Stimulated activated CD4-positive, alpha-beta T cell treated with anti-CD3 and anti-CD28 coated beads, Interleukin-4, amount 100 ng/mL, for 24 hours (primary cell): ENCODE measurements at places on chromosomes 6 and 20.
A peak's percentile ranks its signal among the peaks of the same experiment; 100 is the strongest.

DNA sequence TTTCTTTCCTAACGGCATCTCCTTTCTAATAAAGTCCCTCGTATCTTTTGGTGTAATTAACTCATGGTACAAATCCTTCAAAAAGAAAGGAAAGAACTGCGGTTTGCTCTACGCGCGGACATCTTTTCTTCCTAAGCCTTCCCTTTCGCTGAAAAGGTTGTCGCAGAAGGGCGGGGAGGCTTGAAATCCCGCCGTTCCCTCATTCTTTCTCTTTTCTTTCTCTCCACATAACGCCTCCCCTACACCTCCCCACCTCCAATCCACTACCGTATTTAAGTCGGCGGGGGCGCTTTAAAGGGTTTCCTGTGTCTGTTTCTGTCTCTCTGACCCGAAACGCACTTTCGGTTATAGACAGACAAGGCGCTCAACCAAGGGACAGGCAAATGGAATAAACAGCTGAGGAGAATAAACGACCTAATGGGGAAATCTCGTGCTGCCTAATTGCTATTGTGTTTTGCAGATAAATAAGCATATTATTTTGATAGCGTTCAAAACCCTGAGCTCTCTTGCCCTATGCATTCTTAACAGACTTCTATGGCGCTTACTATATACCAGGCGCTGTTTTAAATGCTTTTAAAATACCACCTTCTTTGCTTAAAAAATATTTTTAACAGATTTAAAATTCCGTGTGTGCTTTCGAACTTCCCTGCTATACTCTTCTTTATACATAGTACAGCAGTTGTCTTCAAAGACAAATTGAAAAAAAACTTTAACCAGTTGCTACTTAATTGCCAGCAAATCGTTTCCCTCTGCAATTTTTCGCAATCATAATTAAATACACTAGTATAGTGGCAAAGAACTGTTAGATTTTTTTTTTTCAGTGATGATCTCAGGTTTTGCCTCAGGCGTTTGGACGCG is 2.5 kb upstream of the HEY2 start:
- DNase-seq: peak; percentile 68

DNA sequence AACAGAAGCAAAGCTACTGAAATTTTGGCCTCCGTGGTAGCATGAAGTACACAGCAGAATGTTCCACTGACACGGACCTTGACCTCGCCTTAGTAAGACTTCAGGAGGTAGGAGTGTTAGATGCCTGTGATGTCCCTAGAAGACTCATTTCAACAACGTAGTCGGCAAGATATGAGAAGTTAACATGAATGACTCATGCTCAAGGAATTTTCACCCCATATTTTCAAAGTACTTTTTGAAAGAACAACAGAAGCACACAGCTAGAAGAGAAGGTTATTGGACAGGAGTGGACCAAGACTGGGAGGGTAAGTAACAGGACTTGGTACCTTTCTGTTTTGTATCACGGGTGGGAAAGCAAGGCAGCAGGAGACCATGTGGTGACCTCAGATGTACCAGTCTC is 78.0 kb downstream of the DZANK1 start:
- DNase-seq: no peak

DNA sequence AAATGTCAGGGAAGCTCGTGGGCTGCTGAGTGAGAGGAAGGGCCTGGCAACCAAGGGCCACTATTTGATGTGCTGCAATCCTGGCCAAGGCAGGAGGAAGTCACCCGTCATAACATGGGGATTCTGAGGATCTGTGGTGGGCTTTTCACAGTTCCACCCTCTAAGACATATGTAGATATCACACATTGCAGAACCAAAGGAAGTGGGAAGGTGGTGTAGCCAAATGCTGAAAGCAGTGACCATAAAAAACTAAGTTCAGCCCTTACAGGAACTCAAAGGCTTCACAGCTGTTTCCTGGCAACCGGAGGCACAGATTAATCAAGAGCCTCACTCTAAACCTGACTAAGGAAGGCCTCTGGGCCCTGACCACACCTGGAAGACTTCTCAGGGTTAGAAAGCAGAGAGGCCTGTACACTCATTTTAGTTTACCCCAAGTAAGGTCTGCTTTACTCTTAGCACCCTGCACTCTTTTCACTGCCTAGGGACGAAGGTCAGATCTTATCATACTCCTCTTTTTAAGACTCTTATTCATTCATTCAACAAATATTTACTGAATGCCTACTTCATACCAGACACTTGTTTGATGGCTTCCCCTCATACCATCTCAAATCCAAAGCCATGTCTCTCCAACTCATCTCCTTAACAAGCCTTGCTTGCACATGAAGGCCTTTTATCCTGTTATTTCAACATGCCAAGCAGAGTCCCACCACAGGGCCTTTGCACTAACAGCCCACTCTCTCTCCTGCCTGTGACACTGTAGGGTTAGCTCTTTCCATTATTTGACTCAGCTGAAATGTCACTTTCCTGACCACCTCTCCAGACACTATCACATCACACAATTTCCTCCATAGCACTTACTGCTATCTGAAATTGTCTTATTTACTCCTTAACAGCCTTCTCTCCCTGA is 2.6 kb downstream of the UBE2V1 start:
- DNase-seq: peak; percentile 44

GRCh38 chr6:104421650-104422049 is 438.1 kb downstream of the HACE1 start:
- no peak for DNase-seq

DNA sequence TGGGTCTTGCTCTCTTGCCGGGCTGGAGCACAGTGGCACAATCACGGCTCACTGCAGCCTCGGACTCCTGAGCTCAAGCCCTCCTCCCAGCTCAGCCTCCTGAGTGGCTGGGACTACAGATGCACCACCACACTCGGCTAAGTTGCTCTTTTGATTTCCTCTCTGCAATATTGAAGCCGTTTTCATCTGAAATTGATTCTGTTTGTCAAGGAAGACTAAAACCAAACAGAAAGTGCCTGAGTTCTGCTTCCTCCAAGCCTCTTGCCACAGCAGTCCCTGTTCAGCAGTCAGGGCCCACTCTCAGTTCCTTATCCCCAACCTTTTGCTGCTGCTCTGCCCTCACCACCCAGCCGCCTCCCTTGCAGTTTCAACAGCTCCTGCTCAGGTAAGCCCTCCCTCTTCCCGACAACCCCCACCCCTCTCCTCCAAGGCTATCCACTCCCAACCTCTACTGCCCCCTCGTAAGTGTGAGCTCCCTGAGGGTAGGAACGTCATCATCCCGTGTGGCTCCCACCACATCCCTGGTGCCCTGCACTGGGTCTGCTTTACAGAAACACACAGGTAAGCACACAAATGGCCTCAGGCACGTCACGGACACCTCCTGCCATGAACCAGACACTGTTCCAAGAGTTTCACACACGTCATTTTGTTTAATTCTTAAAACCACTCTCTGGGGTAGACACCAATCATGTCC is 70.7 kb upstream of the TAB2 start:
- DNase-seq: no peak

GRCh38 chr6:159919800-159920199 is 29.0 kb downstream of the MAS1 start:
- DNase-seq: no peak

- no peak for DNase-seq
These were observed 57.5 kb upstream of the SNRPB2 start for GRCh38 chr20:16672299-16672698.

DNA sequence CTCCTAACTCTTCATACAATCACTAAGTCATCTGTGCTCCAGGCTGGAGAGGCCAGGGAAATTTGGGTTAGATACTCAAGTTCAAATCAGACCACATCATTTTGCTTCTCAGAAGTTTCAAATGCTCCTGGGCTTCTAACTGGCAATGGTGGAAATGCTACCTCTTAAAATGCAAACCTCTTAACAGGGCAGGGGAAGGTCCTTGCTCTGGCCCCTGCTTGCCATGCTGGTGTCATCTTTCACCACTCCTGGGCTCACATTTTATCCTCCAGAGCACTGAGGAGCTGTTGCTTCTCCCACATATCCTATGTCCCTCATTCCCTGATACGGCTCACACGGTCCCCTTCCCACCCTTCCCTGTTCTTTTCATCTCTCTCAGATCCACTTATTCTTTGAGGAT is 41.8 kb upstream of the NT5E start:
- DNase-seq: no peak

DNA sequence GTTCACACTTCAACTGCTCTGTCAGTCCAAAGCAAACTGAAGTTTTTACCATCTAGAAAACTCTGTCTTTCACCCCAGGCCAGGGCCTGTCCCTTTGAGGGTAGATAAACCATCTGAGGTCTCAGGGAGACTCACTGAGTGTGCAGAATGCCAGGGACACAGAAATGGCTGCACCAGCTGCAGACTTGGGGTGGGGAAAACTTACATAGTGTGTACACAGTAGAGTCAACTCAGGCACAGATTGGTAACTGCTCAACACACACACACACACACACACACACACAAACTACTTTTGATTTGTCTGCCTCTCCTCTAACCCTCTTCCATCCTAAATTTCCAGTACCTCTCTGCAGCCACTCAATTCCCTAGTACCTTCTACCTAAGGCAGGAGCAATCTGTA is 374.9 kb upstream of the JAG1 start:
- no peak for DNase-seq

DNA sequence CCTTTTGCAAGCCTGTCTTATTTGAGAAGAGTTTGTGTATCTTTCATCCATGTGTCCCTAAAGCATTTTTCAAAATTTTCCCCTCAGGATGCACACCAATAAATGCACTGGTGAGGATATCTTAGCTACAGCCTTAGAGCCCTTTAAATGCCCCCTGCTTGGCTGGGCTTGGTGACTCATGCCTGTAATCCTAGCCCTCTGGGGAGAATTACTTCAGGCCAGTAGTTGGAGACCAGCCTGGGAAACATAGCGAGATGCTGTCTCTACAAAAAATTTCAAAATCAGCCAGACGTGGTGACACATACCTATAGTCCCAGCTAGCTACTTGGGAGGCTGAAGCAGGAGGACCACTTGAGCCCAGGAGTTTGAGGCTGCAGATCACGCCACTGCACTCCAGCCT is 33.8 kb upstream of the PLCB4 start:
- DNase-seq: no peak

DNA sequence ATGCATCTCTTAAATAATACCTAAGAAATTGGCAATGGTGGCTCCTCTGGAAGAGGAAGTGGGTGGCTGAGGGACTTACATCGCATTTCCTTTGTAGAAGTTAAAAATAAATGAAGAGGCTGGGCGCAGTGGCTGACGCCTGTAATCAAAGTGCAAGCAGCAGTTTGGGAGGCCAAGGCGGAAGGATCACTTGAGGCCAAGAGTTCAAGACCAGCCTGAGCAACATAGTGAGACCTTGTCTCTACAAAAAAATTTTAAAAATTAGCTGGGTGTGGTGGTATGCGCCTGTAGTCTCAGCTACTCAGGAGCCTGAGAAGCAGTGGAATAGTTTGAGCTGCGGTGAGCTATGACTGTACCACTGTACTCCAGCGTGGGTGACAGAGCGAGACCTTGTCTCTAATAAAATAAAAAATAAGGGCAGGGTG is 12.2 kb upstream of the NCOA3 start:
- DNase-seq: peak; percentile 22

DNA sequence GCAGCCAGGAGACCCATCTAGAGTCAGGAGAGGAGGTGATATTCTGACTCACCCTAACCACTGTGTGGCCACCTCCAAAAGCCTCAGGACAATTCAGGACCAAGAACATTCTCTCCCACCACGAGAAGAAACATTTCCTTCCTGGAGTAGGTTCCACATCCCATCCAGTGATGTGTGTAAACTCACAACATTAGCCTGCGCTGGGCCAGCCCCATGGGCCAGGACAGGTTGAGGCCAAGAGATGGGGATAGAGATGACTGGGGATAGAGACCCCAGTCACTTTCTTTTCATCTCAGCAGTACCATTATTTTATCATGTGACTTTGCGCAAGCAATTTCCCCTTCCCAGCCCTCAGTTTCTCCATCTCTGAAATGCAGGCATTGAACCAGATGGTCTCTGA is 126.6 kb upstream of the PTPRT start:
- DNase-seq: no peak

GRCh38 chr6:3644739-3645012 is 106.8 kb downstream of the PXDC1 start:
- no peak for DNase-seq

GRCh38 chr6:19837511-19838441 is 606 bp downstream of the ID4 start:
- no peak for DNase-seq

GRCh38 chr20:49937027-49937929 is 1.1 kb downstream of the RNF114 start:
- DNase-seq: no peak

DNA sequence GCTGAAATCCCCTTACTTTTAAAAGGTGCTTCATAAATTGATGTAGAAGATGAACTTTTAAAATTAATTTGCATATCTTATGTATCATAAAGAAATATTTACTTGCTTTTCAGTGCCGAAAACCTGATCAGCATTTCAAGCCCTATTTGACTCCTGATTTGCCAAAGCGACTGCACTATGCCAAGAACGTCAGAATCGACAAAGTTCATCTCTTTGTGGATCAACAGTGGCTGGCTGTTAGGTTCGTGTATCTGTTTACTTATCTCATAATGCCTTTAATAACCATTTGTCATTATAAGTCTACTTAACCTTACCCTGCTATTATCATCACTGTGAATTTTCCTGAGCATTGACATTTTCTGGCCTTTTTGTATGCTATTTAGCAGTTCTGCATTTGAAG is 7.8 kb downstream of the OR2A4 start:
- DNase-seq: no peak

- DNase-seq: peak; percentile 54
These were observed 7.2 kb downstream of the HLA-G start for GRCh38 chr6:29834564-29835436.

GRCh38 chr6:13985663-13986325 is 61.0 kb downstream of the RNF182 start:
- no peak for DNase-seq

DNA sequence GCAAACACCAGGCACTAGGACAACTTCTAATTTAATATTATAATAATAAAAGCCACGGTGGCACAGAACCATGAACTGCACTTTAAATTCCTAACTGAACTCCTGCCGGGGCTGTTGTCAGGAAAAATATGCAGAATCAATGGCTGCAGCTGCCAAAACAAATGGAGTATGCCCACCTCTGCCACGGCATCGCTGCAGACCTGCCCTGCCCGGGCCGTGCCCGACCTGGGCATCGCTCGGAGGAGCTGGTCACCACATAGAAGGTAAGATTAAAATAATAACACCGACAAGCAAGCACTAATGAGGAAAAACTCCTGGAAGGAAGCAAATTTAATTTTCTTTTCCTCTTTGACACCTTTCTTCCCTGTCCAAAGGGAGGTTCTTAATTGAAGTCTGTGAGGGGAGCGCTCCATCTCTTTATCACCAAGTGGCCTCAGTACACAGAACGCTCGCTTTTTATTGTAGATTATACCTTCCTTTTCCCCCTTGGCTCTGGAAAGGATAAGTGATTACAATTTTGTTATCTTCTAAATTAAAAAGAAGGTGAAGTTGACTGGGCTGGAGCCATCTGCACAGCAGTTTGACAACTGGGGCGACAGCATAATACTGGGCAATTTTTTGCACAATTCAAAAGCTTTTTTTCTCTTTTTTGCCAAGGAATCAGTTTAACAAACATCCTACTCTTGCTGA is 351.3 kb downstream of the ZFAND3 start:
- no peak for DNase-seq

DNA sequence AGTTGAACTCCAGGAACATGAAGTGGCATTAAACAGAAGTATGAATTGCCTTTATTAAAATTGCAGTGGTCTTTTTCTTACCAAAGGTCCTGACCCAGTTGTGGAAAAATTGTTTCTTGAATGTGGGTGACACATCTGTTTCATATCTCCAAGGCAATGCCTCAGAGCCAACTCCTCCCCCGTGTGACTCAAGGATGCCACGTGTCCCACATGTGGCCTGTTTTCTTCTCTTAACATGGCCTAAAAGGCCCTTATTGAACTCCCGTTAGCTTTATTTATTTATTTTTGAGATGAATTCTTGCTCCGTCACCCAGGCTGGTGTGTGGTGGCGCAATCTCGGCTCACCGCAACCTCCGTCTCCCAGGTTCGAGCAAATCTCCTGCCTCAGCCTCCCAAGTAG is 128.4 kb upstream of the ESR1 start:
- peak; percentile 34 for DNase-seq
